ENCODE measurements at places on chromosomes 6 and 20.

GRCh38 chr6:792662-793061 lies 99.7 kb upstream of the EXOC2 start:
- DNase-seq, result no peak
- H3K27me3 ChIP-seq, result peaks cover 29% of the 10 kb centered on the region
- H3K36me3 ChIP-seq, result no peaks in the 10 kb centered on the region
- H3K4me3 ChIP-seq, result no peak overlapping the region
- no peak overlapping the region for H3K27ac ChIP-seq
- no peaks in the 10 kb centered on the region for H3K4me1 ChIP-seq

GRCh38 chr20:49165611-49166010 lies 22.5 kb downstream of the STAU1 start:
- peaks cover 18% of the 10 kb centered on the region for H3K36me3 ChIP-seq
- DNase-seq, result no peak
- peaks cover 3% of the 10 kb centered on the region for H3K4me1 ChIP-seq
- no peaks in the 10 kb centered on the region for H3K27me3 ChIP-seq
- H3K27ac ChIP-seq, result no peak overlapping the region

DNA sequence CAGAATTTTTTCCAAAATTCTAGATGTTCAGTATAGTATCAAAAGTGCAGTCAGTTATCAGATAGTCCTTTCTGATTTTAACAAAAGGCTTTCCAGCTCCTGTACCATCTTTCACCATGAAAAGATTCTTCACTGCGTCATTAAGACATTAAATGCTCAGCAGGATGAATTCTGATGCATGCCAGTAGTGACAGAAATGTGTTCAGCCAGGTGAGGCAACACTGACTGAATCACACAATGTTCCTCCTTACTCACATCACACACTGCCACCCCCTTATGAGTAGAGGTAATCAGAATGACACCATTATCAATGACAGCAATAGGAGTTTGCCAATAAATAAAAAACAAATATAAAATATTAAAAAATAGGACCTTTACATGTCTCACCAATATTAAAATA lies 426.6 kb upstream of the PLCB4 start:
- no peak for DNase-seq
- H3K4me3 ChIP-seq, result no peak overlapping the region
- H3K4me1 ChIP-seq, result no peaks in the 10 kb centered on the region
- no peaks in the 10 kb centered on the region for H3K27me3 ChIP-seq

- H3K4me3 ChIP-seq, result no peak overlapping the region
- no peak for DNase-seq
- peaks cover 44% of the 10 kb centered on the region for H3K27me3 ChIP-seq
- no peak overlapping the region for H3K27ac ChIP-seq
- no peaks in the 10 kb centered on the region for H3K36me3 ChIP-seq
Observed at GRCh38 chr6:157329829-157330228, 6.5 kb upstream of the TMEM242 start.

- no peaks in the 10 kb centered on the region for H3K36me3 ChIP-seq
- DNase-seq, result no peak
- H3K4me1 ChIP-seq, result peaks cover 8% of the 10 kb centered on the region
- H3K27me3 ChIP-seq, result peaks cover 20% of the 10 kb centered on the region
- no peak overlapping the region for H3K4me3 ChIP-seq
- H3K27ac ChIP-seq, result no peak overlapping the region
Observed at GRCh38 chr6:10583509-10583901, 62.4 kb downstream of the GCNT2 start.

GRCh38 chr6:3873051-3873450 lies 23.9 kb downstream of the FAM50B start:
- no peaks in the 10 kb centered on the region for H3K27me3 ChIP-seq
- peaks cover 7% of the 10 kb centered on the region for H3K4me1 ChIP-seq
- H3K4me3 ChIP-seq, result no peak overlapping the region

DNA sequence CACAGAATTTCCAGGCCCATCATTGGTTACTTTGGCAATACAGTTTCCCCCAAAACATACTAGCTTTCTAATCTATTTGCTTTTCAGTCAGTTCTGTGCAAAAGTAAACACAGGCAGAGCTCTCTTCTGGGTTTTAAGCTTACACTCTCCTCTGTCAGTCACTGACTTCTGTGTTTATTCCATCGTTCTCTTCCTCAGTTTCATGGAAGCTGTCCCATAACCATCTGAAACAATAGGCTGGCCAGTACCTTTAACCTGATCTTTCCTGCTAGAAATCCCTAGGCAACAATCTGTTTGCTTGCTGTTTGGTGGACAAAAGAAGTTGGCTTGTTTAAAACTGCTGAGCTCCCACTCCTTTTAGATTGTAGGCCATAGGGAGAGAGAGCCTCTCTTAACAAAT lies 431.5 kb downstream of the HACE1 start:
- no peak overlapping the region for H3K27ac ChIP-seq
- H3K4me3 ChIP-seq, result no peak overlapping the region
- H3K4me1 ChIP-seq, result no peaks in the 10 kb centered on the region
- H3K36me3 ChIP-seq, result no peaks in the 10 kb centered on the region
- DNase-seq, result no peak
